Upper lobe of left lung (tissue), 6 donors: ENCODE measurements at places on chromosomes 2 and 18. TPM values are rescaled to one million over a fixed set of nuclear protein-coding genes. Genes with fewer than 3 reads are reported as not detected.
A peak's percentile ranks its signal among the peaks of the same experiment; 100 is the strongest.

DNA sequence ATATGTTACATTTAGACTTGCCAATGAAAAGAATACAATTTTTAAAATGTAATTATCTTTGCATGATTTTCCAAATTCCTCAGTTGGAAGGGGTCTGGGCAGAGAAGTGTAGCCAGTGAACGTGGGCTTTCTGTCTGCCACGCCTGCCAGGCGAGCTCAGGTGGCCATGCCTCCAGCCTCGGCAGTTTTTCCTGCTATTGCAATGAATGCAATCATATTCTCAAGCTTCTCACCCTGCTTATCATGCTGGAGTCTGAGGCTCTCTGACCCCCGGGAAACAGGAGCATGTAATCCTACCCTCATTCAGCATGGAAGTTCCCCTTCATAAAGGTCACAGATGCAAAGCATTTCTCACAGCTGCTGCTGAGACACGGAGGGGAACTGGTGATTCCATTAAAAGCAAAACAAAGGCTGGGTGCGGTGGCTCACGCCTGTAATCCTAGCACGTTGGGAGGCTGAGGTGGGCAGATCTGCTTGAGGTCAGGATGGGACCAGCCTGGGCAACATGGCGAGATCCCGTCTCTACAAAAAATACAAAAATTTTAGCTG is 154.8 kb downstream of the MBP start:
- DNase-seq: no peak

DNA sequence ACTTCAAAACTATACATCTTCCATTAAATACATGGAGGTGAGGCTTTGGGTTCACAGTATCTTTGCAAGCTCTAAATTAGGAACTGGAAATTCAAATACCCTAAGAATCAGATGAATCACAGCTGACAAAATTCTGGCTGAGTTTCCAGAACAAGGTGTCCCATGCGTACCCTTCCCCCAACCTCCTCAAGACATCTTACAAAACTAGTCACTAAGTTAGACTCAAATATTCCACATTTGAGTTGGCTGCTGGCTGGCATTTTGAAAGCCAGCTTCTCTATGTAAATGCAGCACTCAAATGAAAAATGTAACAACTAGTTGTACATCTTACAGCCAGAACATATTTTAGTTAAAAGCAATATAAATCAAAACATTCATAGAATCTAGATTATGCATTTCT is 131.0 kb upstream of the ARL5A start:
- DNase-seq: no peak

DNA sequence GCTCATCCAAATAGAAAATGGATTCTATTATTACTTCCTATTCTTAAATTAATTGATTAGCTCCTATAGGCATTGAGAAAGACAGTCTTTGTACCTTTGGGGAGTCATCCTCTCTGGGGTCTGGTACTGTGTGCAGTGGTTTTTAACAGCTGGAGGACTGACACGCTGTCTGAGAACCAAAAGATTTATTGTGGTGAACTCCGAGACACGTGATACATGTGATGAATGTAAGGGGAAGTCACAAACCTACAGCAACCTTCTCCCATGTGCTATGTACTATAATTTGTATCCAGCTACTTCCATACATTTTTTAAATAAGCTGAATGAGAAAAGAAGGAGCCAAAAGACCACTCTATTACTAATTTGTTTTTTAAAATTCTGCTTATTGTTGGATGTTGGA is 133.7 kb downstream of the GALNT3 start:
- DNase-seq: no peak

DNA sequence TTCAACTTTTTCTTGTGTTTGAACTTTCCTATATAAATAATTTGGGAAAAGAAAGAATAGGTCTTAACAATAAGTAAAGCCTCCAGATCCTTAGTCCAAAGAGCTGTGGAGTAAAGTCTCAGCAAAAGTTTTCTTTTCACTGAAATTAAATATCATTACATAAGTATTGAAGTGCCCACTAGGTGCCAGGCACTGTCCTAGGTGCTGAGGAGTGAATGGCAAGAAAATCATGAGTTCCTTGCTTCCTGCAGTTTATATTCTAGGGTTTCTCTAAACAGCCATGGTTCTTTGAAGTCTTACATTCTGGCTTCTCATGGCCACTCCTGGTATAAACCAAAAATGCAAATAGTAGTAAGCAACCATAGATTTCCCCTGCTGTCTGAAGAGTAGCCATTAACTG is 59.7 kb downstream of the SPP2 start:
- DNase-seq: no peak

GRCh38 chr2:216756435-216756834 is 61.1 kb upstream of the IGFBP5 start:
- no peak for DNase-seq

DNA sequence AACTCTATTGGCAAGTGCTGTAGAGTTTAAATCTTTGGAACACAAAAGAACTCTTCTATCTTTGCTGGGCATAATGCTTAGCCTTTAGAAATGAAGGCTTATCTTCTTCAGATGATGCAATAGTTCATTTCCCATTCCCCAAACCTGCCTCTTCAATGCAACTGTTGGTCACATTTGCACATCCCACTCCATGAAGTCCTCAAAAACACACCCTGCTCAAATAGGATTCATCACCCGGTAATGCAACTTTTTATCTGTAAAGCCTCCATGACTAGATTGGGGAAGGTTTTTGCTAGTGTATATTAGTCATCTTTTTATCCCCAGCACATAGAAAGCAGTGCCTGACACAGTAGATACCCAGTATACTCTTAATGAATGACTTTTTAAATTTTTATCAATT is 376.4 kb downstream of the RBM43 start:
- no peak for DNase-seq

Gene SLC5A7
- total RNA-seq: 0.98 TPM

GRCh38 chr2:24819442-24820174 is 26.4 kb downstream of the CENPO start:
- DNase-seq: no peak

Gene MCFD2
- total RNA-seq: 94.7 TPM

- DNase-seq: peak; percentile 75
Measured at GRCh38 chr2:43169099-43169945, 57.1 kb downstream of the ZFP36L2 start.

DNA sequence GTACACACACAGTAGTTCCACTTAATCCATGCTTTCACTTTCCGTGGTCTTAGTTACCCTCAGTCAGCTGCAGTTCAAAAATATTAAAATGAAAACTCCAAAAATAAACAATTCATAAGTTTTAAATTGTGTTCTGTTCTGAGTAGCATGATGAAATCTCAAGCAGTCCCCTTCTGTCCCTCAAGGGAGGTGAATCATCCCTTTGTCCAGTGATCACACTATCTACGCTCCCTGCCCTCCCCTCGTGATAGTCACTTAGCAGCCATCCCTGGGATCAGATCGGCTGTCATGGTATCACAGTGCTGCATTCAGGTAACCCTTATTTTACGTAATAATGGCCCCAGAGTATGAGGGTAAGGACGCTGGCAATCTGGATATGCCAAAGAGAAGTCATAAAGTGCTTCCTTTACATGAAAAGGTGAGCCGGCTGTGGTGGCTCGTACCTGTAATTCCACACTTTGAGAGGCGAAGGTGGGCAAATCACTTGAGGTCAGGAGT is 5.8 kb upstream of the RTN4 start:
- no peak for DNase-seq

DNA sequence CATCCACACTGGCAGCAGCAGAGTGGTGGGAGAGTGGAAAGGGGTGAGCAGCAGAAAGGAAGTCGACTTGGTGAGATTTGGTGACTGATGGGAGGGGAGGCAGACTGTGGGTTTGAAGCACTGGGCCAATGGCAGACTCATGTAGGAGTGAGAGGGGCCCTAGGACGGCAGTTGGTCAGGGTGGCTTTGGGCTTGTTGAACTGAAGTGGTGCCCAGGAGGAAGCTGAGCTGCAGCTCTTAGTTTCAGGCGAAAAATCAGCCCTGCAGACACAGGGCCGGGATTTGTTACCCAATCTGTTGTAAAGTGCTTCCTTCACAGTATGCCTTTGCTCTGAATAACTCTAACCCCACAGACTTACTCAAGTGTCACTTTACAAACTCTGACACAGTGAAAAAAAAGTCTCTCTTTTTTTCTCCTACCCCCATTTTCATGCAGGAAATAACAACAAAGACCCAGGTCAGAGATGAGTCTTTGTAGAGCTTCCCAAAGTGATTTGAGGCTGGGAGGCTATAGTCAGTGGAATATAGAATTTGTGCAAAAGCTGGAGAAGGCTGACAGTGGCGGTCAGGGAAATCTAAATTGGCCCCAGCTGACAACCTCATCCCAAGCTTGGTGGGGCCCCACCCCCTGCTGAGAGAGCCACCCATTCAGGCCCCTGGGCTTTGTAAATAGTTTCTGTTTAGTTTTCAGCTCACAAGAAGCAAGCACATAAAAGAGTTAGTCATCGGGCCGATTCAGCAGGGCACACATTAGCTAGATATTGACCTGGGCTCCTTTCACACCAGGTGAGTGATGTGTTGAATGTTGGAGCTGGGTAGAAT is 226.9 kb downstream of the VAPA start:
- DNase-seq: peak; percentile 60
